GOT3 (cell line): ENCODE measurements at places on chromosomes 1 and 21.

- DNase-seq, result no peak
Observed at GRCh38 chr1:87203904-87204303, 124.8 kb upstream of the LMO4 start.

DNA sequence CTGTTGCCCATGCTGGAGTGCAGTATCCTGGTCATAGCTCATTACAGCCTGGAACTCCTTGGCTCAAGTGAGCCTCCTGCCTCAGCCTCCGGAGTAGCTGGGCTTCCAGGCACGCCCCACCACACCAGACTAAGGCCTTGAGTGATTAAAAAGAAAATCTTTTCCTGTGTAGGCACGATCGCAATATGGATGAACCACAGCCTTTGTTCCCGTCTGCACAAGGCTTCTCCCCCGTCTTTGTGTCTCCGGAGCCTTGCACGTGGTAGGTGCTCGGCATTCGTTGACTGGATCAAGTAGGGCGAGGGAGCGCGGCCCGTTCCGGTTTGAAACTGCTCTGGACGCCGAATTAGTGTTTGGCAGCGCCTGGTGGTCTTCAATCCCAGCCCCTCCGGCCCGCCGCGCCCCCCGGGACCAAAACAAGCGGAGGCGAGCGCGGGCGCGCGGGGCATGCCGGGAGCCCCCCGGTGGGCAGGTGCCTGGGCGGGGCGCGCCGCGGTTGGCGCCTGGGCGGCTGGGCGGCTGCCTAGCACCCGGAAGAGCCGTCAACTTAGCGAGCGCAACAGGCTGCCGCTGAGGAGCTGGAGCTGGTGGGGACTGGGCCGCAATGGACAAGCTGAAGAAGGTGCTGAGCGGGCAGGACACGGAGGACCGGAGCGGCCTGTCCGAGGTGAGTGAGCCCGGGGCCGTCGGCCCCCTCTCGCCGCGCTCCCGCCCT is at the start of gene SFT2D2:
SFT2D2 (plus strand) TSS at position 529 of the 715 bp plus-strand sequence; CDS start at position 605, 76 bp downstream.
- peak; percentile 85 for DNase-seq

DNA sequence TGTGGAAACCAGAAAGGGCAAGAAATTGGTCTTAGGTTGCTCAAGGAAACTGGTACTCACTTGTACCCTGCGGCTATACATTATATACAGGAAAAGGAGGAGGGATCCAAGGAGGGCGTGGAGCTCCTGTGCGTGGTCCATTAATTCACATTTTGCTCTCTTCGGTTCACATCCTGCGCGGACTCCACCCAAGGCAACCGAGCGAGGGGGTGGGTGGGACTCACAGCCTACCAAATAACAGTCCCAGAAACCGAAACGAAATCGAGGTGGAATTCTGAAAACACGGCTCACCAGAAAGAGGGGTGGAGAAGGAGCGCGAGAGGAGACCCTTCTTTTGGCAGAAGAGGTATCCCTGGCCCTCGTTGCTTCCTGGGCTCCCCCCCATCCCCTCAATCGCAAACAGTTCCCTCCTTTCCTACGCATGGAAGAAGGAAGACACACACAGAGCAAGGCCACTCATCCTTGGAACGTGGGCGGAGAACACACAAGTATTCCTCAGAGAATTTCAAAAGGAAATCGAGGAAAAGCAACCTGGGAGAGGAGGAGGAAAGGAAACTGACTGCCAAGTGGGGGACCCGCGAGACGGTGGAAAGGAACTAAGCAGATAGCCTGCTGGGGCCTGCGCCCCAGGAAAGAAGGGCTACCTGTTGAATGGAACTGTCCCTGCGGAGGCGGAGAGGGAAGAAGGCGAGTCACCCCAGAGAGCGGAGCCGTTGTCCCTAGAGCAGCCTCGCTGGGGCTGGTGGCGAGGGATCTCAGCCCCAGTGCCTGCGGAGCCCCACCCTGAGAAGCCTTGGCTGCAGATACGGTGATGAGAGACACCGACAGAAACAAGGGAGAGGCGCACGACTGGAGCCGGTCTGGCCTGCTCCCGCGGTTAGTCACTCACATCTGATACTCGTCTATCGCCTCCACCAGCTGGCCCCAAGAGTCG is 705 bp downstream of the AIDA start:
- DNase-seq, result peak; percentile 30

DNA sequence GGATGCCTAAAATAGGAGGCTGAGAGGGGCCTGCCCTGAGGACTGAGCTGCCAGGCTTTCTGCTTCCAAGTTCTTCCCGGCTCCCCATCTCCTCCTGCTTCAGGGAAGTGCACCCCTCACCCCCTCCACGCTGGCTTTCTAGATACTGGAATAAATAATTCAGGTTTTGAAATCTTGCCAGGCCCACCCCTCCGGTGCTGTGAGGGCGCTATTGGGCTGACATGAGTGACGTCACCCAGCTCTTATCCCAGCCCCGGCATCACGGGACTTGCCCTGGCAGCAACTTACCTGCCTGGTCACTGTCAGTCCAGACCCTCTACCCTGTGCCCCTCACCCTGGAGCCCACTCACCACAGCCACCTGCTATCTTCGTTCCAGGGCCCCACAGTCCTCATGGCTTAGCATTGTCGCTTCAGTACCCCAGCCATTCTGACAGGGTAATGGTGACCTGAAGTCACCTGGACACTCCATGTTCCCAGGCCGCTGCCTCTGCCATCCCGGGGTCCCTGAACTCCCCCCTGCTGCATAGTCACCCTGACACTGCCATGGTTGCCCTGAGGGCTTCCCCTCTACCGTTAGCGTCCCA is 819 bp upstream of the GPR3 start:
- no peak for DNase-seq

DNA sequence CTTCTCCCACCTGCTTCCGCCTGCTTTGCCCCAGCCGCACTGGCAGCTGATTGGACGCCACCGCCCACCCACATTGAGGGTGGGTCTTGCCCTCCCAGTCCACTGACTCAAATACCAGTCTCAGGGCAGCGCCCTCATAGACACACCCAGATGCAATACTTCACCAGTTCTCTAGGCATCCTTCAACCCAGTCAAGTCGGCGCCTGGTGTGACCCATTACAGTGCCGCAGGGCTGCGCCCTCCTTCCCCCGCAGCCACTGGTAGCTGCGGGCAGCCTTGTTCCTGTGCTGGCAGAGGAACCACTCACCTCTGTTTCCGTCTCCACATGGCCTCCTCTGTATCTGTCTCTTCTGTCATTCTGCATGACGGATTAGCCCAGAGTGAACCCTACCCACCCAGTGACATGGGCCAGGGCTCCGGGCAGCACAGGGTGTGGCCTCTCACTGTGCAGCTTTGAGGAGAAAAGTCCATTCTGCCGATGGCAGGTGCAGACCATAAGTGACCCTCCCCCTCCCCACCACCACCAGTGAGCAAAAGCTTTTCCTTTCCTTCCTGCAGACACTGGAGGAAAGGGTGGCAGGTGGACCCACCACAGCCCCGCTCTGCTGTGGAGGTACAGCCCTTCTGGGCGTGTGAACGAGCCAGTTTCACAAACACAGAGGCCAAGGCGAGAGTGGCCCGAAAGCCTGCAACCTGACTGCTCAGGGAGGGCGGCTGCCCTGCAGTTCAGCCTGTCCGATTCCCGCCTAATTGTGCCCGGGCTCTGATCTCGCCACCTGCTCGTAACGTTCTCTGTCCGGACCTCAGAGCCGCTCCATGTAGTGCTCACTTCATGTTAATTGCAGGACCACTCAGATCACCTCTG is 57.1 kb downstream of the FAAP20 start:
- no peak for DNase-seq

GRCh38 chr1:178726087-178726517 is 1.1 kb downstream of the RALGPS2 start:
- no peak for DNase-seq

DNA sequence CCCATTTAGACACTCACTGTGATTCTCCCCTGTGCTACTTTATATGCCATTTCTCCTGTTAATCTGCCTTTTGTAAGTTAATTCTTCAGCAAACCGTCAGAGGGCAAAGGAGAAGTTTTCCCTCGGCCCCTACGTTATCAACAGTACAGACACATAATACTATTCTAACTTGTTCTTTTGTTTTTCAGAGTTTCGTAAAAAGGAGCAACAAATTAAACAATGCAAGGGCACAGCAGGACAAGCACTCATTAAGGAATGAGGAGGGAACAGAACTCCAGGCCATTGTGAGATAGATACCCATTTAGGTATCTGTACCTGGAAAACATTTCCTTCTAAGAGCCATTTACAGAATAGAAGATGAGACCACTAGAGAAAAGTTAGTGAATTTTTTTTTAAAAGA is 32.3 kb downstream of the CNN3 start:
- no peak for DNase-seq

GRCh38 chr21:45698493-45699184 is 55.1 kb downstream of the PCBP3 start:
- DNase-seq, result peak; percentile 66

DNA sequence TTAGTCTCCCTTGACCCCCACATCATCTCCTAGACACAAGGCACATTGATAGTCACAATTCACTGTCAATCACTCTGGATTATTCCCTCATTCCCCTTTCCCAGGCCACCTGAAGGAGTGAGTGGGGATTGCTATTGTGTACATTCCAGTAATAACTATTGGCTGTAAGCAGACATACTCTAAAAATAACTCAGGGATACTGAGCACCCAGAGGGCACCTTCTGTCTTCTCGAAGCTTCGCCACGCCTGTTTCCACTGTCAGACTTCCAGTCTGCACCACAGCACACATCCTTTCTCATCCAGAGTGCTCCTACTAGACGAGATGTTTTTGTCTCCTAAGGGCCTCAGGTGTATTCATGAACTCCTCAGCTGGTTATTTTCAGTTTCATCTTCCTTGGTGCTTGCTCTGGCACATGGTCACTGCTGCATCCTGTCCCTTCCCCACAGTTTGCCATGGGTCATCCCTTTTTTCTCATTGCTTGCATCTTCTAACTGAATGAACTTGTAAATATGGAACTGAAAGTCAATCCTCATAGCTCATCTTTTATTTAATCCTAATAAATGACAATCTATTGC is 848 bp upstream of the APOBEC4 start:
- no peak for DNase-seq

- DNase-seq, result no peak
Observed at GRCh38 chr1:186845576-186846210, 16.9 kb downstream of the PLA2G4A start.

- DNase-seq, result no peak
Observed at GRCh38 chr1:185742403-185742802, 8.2 kb downstream of the HMCN1 start.

GRCh38 chr1:105724286-105724685 is 1332.2 kb upstream of the PRMT6 start:
- DNase-seq, result no peak

DNA sequence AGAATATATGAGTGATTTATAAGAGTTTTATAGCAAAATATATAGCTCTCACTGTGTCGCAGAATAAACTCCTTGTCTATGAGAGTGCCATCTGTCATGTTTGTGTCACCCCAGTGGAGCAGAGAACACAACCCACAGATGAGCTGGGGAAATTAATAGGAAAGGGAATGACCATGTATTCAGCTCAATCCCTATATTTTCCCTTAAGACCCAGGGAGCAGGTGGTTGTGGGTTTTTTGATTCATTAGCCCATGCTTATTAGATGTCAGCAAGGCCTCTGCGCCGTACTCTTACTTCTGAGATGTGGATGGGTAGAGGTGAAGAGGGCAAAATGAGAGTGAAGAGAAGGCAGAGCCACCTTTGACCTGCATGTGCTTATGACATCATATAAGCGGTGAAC is 4.1 kb upstream of the GREM2 start:
- DNase-seq, result no peak

GRCh38 chr1:181128592-181129497 is 40.3 kb downstream of the IER5 start:
- no peak for DNase-seq

DNA sequence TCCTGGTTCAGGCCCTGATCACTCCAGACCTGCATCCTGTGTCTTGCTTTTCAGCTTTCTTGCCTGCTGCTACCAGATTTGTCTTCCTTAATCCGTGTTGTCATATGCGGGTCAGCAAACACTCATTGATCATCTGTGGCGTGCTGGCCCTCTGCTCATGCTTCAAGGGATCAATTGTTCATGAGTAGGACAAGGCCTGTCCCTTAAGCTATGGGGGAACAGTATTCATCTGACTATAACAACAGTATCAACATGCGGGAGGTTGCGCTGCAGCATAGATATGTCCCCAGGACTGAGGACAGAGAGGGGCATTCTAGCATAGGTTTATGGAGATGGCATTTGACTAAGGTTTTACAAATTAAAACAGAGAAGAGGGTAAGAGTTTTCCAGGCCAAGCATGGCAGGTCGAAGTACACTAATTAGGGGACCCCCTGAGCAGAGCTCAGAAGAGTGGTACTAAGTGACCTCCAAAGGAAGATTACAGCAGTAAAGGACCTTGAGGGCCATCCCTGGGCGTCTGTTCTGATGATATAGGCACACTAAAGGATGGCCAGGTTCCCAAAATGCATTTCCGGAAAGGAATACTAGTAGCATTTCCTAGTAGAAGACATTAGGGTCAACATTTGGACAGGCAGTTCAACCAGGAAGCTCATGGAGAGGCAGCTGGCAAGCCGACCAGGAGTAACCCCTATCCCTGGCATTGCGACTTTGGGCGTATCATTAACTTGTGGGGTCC is 811 bp upstream of the ZNF672 start:
- DNase-seq, result no peak

DNA sequence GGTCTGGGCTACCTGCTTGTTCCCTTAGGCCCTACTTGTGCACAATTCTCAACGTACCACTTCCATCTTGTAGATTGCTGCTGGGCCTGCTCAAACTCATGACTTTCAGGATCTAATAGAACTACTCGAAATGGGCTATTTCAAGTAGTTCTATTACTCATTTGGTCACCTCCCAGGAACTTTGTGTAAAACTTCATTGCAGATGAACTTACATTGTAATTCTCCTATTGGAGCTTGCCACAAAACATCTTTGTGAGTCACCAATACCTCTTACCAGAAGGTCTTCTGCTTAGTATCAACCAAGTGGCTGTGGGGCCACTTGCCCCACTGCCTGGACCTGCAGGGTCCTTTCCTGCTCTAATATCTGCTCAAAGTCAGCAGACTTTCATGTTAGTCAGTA is 10.7 kb upstream of the MYOCOS start:
- no peak for DNase-seq

DNA sequence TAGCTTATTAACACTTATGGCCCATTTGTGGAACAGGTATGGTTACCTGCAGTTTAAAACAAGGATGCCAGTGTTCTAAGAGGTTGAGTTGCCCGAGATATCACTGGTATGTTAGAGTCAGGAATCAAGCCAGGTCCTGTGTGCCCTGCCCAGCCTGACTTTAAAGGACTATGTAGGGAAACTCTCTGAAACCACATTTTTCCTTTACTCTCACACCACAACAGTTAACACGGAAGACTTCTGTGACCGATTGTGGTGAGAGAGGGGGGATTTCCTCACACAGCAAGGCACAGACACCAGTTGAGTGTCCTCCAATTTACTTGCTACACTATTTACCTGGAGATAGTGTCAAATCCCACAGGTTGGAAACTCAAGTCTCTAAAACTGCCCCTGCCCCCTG is 47.8 kb downstream of the UCK2 start:
- DNase-seq, result no peak
